ELF-1 (cell line): ENCODE measurements at places on chromosomes 3 and 15.

DNA sequence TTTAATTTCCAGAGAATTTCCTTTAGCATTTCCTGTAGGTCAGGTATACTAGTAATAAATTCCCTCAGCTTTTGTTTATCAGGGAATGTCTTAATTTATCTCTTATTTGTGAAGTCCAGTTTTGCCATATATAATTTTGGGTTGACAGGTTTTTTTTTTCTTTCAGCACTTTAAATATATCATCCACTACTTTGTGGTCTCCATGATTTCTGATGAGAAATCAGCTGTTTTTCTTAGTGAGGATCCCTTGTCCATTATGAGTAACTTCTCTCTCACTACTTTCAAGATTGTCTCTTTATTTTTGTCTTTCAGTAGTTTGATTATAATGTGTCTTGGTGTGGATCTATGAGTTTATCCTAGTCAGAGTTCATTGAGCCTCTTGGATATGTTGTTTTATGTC lies 105.7 kb downstream of the LRRC49 start:
- DNase-seq: no peak

DNA sequence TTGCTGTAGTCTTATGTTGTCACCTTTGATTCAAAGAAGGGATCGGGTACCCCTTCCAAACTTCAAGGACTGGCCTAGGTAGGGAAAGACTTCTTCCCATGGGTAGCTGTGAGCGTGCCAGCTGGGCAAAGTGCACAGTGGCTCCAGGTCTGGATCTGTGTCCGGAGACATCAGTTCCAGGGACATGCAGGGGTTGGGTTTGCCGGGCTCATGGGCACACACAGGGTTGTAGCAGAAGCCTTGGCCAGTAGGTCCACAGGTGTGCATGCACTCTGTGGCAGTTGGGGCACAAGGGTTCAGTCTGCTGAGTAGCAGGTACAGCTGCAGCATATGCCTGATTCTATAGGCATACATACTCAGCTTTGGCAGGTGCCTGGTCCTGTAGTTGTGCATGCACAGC lies 111.2 kb downstream of the EFHB start:
- no peak for DNase-seq

GRCh38 chr3:14758297-14758696 lies 60.5 kb upstream of the FGD5 start:
- no peak for DNase-seq

DNA sequence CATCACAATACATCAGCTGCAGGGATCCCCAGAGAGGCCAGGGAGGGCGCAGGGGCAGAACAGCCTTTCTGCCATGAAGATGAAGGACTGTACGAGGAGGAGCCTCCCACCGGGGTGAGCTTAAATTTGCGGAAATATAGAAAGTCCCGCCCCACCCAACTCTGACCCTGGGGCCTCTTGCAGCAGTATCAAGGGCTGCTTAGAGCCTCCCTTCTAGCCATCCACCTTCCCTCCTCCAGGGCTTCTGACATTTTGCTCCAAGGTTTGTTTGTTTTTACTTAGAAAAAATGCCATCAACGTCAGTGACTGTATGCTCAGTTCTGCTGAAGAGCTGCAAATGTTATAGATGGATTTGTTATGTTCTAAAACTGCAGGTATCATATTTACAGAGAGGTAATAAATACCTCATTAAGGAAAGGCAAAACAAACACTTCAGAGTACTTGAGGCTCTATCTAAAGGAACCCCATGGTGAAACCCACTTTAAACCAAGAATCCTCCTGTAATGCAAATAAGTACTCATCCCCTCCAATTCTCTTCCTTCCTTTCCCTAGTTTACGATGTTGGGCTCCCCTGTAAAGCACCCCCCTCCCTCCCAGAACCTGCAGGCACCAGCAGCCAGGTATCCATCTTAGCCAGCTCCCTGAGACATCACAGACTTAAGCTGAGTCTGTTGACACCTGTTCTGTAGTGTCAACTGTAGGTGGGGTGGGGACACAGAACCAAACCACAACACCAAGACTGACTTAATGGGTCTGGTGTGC lies 30.5 kb downstream of the RFTN1 start:
- DNase-seq: peak; percentile 67

- peak; percentile 27 for DNase-seq
These were observed 393.9 kb upstream of the MCTP2 start for GRCh38 chr15:93837450-93837849.

DNA sequence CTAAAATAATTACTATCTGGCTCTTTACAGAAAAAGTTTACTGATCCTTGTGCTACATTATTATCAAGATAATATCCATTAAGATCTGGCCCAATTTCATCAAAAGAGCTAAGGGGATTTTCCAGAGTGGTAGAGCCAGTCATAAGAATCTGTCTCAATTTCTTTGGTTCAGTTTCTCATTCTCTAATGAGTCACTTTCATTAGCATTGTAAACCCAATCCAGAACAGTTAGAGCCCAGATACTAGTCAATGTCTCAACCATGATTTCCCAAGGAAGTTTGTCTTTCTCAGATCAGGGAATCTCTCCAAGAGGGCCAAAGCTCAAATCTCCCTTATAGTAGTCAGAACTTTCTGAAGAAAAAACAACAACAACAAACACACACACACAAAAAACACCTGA lies 131.1 kb upstream of the PPP2R3A start:
- no peak for DNase-seq

DNA sequence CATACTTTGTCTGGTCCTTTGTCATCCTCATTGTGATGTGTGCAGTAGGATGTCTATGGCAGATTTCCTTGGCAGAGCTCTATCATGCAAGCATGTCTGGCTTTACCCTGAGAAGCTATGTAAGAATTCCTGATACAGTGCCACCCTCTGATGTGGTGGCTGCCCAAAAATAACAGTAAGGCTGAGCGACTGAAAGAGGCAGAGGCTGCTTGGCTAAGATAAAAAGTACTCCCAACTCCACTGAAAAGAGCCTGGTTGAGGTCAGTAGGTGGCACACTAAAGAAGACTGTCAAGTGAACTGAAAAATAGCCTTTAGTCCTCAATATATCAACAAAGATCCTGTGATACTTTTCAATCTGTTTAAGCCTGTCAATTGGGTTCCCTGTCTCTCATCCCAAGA lies 31.7 kb downstream of the BTLA start:
- DNase-seq: no peak

DNA sequence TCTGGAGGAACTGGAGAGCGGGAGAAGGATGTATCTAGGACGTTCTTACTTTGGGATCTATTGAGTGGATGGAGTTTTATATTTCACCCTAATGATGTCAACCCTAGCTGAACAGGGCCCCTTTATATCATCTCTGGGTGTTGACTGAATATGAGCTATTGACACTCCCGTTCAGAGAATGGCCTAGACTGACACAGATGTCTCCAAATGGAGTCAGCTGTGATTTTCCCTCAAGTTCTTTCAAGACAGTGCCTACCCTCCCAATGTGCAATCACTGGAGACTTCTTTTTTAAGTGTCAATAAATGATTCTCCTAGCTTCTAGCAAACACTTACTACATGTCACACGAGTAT lies 63.8 kb downstream of the FRMD4B start:
- DNase-seq: no peak

DNA sequence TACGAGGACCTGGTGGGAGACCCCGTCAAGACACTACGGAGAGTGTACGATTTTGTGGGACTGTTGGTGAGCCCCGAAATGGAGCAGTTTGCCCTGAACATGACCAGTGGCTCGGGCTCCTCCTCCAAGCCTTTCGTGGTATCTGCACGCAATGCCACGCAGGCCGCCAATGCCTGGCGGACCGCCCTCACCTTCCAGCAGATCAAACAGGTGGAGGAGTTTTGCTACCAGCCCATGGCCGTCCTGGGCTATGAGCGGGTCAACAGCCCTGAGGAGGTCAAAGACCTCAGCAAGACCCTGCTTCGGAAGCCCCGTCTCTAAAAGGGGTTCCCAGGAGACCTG lies 2.5 kb downstream of the CHST2 start:
- no peak for DNase-seq

GRCh38 chr3:171646357-171647133 lies 163.7 kb downstream of the PLD1 start:
- no peak for DNase-seq

GRCh38 chr3:175082631-175083030 lies 223.5 kb downstream of the NAALADL2 start:
- DNase-seq: no peak

DNA sequence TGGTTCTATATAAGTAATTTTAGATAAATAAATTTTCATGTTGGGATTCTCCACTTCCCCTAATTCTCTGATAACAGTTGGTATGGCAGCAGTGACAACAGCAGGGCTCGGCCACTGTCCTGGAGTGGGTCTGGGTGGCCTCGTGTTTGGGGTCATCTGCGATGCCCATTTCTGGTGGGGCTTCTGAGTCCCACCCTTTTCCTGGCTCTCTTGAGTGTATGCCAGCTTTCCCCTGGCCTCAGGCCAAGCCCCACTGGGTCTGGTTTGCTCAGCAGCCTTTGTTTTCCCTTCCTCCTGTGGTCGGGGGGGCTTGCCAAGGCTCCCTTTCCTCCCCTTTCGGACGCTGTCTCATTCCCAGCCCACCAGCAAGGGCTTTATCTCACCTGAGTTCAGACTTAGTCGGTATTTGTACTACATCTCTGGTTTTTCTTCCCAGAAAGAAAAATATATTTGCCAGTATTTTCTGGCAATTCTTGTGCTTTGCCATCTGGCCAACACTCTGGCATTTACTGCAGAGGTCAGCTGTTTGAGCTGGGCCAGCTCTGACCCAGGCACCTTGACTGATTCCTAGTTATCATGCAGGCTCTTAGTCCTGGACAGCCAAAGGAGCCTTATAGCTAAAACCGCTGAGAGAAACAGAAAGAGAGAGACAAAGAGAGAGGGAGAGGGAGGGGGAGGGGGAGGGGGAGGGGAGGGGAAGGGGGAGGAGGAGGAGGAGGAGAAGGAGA lies 35.2 kb downstream of the MYZAP start:
- no peak for DNase-seq

- no peak for DNase-seq
These were observed 19.6 kb upstream of the EMC3 start for GRCh38 chr3:10006048-10006761.

DNA sequence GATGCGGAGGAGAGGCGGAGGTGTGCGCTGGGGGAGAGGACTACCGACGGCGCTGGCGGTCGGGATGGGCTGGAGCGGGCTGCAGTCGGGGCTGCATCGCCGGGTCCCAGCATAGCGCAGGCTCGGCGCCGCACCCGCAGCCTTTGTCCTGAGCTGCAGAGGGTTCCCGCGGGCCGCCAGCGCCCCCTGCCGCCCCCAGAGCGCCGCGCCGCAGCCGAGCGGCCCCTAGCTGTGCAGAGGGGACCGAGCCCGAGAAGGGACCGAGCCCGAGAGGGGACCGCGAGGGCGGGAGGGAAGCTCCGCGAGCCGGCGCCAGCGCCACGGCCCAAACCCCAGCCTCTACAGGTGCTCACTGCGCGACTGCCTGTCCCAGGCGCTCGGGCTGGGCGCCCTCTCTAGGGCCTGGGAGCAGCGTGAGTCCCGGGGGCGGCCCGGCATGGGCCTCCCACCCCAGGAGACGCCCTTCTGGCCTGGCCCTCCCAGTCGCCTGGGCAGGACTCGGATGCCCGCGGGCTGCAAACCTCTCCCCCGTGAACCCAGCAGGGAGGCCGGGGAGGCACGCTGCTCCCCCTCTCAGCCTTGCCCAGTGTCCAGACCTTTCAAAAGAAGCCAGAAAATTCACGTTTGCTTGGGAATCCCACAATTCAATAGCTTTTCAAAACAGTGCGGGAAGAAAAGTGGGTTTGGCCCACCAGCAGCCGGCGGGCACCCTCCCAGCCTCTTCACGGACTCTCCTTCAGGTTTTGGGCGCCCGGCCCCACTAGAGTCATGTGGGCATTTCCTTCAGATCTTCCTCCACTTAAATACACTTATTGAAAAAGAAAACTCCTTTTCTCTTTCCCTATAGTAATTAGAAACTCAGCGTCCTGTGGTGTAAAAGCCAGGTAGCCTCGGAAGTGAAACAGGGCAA lies 134.7 kb downstream of the TPRA1 start:
- peak; percentile 97 for DNase-seq

DNA sequence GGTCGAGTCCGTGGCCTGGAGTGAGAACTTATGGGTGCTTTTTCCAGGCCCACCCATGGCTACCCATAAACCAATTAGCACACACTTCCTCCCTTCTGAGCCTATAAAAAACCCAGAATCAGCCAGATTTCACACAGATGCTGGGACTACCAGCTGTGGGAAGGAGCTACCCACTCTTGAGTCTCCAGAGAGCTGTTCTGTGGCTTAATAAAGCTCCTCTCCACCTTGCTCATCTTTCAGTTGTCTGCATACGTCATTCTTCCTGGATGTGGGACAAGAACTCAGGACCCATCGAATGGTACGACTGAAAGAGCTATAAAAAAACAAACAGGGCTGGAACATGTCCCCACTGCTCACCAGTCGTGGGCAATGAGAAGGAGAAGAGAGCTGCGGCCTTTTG lies 555.4 kb upstream of the CCDC54 start:
- DNase-seq: no peak

DNA sequence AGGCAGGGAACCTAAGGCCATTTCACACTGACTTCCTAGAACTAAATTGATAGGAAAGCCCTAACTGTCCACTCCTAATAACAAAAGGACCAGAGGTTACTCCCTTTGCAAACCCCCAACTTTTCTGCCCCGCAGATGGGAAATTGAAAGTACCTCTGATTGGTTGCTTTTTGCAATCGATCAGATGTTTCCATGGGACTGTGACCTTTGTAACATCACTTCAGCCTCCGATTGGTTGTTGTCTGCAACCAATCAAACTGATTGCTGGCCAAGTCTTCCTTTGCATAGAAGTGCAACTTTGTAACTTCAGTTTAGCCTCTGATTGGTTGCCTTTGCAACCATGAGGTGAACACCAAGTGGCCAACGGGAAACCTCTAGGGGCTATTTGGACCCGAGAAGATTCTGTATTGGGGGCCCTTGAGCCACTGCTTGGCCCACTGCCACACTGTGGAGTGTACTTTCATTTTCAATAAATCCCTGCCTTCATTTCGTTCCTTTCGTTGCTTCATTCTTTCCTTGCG lies 11.3 kb upstream of the KNL1 start:
- DNase-seq: peak; percentile 59

DNA sequence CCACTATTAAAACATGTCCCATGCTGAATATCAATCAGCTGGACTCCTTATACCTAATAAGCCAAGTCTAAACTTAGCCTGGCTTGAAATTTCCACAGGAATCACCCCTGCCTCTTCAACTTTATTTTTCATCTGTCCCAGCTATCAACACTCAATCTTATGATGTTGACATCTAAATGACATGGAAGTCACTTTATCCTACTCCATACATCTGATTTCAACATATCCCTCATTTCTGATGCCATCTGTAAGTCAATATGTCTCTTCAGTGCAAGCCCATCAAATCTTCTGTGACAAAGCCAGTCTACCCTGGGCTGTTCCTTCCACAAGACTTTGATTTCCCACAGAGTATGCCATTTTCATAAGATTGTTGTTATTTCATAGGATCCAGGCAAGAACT lies 143.6 kb upstream of the SEMA6D start:
- DNase-seq: no peak

GRCh38 chr3:86737517-86737916 lies 253.4 kb downstream of the VGLL3 start:
- DNase-seq: no peak

GRCh38 chr15:31398677-31399301 lies 72.2 kb downstream of the KLF13 start:
- peak; percentile 76 for DNase-seq

- DNase-seq: no peak
These were observed 193.8 kb downstream of the FHIT start for GRCh38 chr3:61057464-61057863.

GRCh38 chr15:40130118-40130517 lies 21.4 kb upstream of the BMF start:
- no peak for DNase-seq
